CD4-positive, alpha-beta T cell treated with Interleukin-6 at 100 ng/mL for 8 hours (primary cell): ENCODE measurements at places on chromosomes 6 and 20.

GRCh38 chr6:159831373-159831679 is 31.2 kb downstream of the PNLDC1 start:
- DNase-seq = no peak

GRCh38 chr6:3997177-3997770 is 81.7 kb downstream of the FAM217A start:
- no peak for DNase-seq

DNA sequence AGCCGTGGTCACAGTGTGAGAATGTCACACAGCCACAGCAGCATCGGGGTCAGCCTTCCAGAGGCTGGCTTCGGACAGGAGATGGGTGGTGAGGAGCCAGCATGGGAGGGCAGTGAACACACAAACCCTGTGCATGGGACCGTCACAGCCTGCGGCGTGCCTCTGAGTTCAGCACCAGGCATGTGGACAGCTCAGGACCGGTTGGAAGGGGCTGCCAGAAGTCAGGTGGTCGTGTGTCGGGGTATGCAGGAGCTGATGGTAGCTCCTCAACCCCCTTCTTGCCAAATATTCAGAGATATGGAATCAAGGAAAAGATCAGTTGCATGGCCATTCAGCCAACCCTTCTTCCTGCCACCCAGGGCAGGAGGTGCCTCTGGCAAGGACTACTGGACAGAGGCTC is 28.2 kb downstream of the MYT1 start:
- no peak for DNase-seq

DNA sequence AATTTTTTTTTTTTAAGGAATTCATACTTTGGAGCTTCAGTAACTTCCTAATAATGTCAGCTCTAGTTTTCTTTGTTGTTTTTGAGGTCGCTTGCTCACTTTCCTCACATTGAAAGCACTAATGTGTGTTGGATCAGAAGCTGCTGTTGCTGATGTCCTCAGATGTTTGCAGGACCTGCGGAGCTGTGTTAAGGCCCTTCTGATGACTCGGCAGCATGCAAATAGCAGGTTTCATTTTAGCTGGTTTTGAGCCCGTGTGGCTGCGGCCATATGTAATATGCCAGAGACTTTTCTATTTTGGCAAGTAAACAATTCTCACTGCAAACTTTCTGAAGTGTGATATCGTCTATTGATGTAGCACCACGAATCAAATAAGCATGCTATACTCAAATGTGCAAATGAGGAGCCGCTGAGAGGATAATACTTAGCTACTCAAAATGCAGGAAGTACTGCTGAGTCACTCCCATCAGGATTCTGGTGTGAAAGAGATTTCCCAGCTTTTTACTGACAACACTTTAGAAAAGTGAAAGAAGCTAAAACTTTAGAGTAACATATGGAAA is 187.8 kb downstream of the SASH1 start:
- no peak for DNase-seq

DNA sequence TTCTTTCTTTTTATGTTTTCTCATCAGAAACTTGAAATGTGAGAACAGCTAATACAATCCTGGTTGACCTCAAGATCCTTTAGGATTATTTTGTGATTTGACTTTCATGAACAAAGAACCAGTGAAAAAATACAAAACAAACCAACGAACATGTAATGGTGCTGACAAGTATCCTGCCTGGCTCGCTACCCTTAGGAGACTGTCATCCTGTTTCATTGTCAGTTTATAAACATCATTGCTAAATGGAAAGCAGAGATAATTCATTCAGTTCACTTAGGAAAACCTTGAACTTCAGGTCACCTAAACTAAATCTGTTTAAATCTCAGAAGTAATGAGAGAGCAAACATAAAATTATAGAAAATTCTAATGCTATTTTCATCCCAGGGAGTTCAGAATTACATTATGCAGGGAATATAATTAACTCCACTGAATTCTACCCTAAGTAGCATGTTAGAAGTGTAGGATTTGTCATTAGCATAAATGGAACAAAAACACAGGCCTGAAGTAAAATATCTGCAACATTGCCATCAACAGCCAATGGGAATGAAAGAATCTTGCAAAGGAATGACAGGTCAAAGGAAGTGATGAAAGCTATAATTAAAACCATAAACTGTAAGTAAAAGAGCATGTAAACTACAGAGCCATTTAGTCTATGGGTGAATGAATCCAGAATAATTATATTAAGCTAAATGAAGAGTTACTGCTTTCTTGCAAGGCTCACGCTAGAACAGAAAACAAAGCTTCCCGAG is 401.2 kb upstream of the MANEA start:
- no peak for DNase-seq

GRCh38 chr6:135094403-135094821 is 39.8 kb upstream of the HBS1L start:
- DNase-seq = peak; percentile 85

GRCh38 chr6:30077218-30077617 is 1.6 kb upstream of the RNF39 start:
- DNase-seq = no peak

DNA sequence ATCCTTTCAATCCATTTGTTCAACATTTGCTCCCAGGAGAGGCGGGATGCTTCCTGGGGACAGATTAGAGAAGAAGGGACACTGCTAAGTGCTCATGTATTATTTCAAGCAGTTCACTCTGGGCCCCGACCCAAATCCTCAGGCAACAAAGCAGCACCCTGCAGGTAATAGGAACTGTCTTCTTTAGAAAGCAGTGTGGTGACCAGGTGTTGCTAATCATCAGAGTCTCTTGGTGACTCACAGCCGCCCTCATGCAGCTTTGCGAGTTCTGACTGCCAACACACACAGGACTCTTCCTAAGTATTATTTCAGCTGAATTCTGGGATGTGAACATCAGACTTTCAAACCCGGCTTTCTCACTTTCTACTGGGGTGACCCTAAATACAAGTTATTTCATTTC is 356.4 kb downstream of the PRKN start:
- no peak for DNase-seq

DNA sequence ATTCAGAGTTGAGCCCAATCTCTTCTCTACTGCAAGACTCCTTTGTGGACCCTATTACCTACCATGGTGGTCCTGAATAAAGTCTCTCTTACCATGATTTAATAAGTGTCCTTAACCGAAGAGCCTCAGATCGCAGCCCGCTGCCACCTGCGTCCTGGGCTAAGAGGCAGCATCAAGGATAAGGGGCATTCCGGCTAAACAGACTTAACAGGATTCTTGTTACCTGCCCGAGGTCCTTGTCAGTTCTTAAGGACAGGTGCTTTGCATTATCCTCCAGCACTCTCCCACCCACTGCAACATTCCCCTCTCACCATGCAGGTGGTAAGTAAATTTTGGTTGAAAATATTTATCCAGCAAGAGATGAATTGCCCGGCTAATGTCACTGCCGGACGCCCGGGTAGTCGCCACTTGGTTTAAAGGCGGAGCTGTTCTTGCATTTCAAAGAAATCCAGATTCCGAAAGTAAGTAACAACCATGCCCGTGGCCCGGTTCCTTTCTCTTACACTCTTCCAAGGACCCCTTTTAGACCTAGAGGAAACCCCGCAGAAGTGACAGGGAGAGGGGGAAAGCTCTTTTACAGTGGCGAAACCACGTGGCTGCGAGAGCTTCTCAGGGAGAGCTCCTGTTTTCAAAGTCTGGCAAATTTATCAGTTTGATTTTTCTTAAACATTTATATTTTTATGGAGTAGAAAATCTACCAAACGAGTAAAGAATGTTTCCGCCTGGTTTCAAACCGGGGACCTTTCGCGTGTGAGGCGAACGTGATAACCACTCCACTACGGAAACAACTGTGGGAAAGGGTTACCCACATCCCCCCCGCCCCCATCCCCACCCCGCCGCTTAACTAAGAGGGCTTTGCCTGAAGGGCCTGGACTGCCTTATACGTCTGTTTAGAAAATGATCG is 41.9 kb upstream of the PRSS16 start:
- peak; percentile 22 for DNase-seq

GRCh38 chr20:59765599-59766177 is 161.3 kb downstream of the PHACTR3 start:
- no peak for DNase-seq

GRCh38 chr6:72421387-72421786 is 200.5 kb upstream of the KCNQ5 start:
- no peak for DNase-seq

DNA sequence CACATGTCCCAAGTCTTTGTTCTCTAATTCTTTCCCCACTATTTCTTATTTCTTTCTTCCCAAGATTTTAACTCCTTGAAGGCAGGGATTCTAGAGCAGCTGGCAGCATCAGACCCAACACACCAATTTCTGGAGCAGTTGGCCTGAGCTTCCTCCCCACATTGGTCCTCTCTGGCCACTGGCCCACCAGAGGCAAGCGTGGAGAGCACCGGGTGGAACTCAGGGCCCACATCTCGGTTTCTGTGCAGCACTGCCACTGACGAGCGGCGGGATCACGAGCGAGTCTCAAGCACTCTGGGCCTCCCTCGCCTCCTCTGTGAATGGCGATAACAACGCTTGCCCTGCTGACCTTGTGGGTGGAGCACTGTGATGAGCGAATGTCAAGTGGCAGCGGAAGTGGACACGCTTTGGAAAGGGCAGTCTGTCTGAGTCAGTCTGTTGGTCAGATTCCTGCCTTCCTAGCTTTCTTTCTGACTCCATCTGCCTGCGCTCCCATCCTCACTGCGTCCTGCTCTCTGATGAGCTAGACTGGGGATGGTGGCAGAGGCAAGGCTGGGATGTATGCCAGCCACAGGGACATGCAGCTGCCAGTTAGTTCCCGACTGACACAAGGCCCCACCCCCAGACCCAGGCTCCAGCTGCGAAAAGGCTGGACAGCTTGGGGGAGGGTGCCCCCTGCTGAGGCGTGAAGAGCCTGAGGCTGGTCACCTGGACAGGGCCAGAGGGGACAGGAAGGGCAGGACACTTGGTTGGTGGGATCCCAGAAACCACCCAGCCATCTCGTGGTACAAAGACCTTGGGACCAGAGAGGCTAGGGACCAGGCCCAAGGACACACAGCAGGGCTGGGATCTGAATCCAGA is 4.5 kb upstream of the SPDEF start:
- no peak for DNase-seq
